ENCODE measurements at places on chromosomes 5 and 9.

- no peak for DNase-seq
These were observed 2.8 kb upstream of the ADAMTS12 start for GRCh38 chr5:33894566-33894965.

- DNase-seq: no peak
These were observed 818.6 kb downstream of the CDH18 start for GRCh38 chr5:19169426-19169825.

- no peak for DNase-seq
These were observed 490.2 kb downstream of the TLE4 start for GRCh38 chr9:80061940-80062339.

DNA sequence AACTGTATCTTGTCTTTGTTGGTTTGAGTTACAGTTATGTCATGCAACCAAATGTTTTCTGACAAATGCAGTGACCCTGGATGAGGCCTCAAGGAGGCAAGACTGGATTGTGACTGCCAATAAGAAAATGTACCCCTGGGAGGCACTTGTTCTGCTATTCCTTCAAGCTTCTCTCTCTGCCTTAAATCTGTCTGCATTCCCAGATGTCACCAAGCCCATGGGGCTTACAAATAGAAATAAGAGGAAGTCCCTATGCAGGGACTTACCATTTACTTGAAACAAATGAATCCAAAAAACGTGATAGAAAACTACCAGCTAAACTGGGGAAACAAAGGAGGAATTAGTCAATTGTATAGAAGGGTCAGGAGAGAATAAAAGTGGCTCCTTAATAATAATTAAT lies 8.2 kb upstream of the PARP8 start:
- no peak for DNase-seq

DNA sequence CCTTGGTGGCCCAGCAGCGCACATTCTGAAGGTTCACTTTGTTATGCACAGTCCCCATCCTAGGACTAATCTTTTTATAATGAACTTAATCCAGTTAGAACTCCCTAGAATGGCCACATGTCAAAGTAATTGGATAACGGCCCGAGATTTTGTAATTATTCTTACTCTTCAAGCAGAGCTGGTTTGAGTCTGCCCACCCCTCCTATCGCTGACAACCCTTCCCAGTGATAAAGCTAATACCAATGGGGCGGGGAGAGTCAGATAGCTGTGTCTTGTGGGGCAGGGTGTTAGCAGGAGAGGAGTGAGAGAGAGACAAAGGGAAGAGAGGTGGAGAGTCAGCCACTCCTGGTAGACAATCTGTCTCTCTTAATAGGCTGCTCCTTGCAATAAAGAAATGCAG lies 356.9 kb downstream of the SLIT3 start:
- no peak for DNase-seq

- peak; percentile 53 for DNase-seq
These were observed 218.2 kb downstream of the MAST4 start for GRCh38 chr5:66814146-66814991.

GRCh38 chr9:112007575-112008240 lies 111.1 kb downstream of the UGCG start:
- no peak for DNase-seq

DNA sequence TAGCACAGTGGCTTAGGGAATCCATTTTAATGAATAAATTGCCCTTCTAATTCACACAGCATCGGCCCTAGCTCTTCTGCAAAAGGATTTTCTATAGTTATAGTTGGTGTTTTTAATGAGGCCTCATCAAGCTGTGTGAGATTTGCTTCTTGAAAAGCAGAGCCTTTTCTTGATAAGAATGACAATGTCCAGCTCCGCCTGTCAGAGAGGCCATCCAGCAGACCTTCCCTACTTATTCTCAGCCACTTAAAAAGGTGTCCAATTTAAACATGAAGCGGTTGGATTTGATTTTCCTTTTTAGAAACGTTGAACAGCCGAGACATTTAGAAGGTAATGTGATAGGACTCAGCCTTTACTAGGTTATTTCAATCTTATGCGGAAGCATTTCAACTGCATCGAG lies 134.4 kb downstream of the ZNF608 start:
- no peak for DNase-seq

GRCh38 chr9:6614489-6614888 lies 31.0 kb downstream of the GLDC start:
- DNase-seq: no peak

GRCh38 chr5:160537116-160537515 lies 115.5 kb downstream of the PTTG1 start:
- no peak for DNase-seq

- DNase-seq: no peak
These were observed 87.5 kb upstream of the RANBP3L start for GRCh38 chr5:36389245-36389644.

DNA sequence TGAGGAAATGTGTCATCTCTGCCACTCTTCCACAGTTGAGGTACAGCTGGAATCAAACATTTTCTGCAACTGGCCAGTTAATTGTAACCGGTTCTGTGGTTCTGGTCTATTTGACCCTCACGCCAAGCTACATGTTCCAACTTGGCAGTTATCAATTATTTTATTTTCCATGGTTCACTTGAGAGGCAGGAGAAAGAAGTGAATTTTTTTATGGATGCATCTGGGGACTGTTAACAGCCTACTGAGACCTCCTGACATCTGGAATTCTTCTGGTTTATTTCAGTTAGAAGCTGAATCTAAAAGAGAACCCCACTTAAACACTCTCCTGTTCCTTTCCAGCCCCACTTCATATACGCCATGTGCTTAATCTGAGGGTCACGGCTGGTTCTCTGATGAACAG lies 372.3 kb downstream of the DNAH5 start:
- no peak for DNase-seq

GRCh38 chr5:83219495-83219894 lies 142.1 kb downstream of the XRCC4 start:
- no peak for DNase-seq

DNA sequence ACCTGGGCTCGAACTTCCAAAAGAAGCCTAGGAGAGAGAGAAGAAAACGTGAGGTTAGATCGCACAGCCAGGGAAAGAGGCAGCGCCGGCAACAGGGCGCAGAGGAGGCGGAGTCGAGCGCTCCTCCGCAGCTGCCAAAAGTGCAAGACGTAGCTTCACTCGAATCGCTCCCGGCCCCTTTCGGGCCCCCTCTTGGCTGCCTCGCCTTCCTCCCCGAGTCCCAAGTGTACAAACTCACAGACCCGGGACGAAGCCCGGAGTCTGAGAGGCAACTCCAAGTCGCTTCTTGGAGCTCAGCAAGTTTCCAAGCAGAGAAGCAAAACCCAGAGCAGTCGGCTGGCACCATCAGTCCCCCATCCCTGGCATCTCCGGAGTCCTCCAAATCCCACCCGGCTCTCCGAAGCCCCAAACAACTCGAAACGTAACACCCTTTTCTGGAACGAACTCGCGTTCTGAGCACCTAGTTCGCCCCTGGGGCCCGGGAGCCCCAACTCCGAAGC lies 1.2 kb downstream of the MIER3 start:
- peak; percentile 77 for DNase-seq

DNA sequence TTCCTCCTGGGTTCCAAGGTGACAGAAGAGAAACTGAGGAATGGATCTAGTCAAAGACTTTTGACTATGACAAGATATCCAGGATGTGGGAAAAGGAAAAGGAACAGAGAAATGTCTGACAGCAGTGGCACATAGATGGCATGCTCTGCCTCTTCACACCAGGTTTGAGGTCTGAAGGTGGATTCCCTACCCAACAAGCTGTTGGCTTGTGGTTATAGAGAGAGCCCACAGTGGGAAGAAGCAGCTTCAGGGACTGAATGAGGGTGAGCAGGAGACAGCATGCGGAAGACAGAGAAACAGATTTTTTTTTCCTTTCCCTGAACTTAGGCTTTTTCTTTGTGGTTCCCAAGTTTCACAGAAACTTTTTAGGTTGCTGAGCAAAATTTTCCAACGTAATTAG lies 20.6 kb downstream of the IFNW1 start:
- DNase-seq: no peak

DNA sequence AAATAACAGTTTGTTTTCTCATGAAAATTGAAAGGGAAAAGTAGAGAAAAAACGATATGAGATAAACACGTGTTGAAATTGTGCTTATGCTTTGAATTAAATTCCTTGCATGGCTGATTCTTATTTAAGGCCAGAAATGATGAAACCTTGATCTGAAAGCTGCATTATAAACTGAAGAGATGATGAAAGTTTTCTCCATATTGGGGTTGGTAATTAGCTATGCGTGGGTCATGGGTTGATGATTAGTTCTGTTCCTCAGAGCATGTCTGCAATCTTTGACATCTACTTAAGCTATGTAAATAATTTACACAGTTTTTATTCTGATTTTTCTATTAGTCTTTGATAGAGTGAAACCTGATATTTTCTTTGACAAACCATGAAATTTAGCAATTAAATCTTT lies 264.1 kb downstream of the CD180 start:
- no peak for DNase-seq

- DNase-seq: no peak
These were observed 73.6 kb downstream of the TLR4 start for GRCh38 chr9:117777823-117778222.

DNA sequence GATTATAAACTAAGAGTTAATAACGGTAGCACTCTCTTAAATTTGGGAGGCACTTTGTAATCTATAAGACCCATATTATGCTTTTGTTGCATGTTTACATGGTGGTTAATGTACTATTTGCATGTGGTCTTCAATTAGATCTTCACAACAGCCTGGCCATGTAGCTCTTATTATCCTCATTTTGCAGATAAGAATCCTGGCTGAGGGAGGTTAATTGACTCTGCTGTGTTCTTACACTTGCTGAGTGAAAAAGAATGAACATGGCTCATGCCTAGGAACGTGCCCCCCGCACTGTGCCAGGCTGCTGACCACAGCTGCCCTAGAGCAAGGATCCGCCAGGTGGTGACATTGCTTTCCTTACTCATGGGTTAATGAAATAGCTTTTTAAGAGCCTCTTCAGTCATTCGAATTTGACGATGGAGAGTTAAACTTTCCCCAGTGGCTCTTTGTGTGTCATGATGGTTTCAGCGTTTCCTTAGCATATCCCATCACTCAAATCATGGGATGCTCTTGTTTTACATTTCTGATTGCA lies 97.9 kb downstream of the CDH6 start:
- DNase-seq: no peak

DNA sequence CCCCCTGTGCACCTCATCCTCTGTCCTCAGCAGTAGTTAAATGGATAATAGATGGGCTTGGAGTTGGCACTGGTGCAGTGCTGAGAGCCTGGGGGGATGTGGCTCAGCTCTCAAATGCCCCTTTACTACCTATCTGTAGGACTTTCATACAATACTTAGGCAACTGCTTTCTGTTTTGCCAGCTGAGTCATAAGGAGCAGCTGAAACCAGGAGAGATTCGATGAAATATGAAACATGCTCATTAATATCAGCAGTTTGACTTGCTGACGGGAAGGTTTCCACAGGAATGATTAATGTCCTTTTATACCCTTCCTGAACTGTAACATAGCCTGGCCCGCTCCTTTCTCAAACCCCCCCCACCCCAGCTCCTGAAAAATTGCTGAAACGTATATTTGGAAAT lies 142.6 kb downstream of the SAXO1 start:
- DNase-seq: peak; percentile 24

- no peak for DNase-seq
These were observed 115.2 kb downstream of the EFNA5 start for GRCh38 chr5:107555425-107556090.

DNA sequence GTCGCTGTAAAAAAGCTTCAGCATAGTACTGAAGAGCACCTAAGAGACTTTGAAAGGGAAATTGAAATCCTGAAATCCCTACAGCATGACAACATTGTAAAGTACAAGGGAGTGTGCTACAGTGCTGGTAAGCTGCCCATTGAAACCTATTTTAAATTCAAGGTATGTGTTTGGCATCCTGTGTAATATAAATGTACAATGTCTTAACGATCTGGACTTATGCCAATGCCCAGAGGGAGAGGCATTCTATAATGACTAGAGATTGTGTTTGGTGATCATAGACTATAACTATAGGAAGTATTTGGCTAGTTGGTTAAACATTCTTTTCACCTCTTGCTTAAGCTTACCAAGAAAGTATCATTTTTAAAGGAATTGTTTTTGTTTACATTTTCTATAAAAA lies 95.7 kb downstream of the INSL6 start:
- no peak for DNase-seq

DNA sequence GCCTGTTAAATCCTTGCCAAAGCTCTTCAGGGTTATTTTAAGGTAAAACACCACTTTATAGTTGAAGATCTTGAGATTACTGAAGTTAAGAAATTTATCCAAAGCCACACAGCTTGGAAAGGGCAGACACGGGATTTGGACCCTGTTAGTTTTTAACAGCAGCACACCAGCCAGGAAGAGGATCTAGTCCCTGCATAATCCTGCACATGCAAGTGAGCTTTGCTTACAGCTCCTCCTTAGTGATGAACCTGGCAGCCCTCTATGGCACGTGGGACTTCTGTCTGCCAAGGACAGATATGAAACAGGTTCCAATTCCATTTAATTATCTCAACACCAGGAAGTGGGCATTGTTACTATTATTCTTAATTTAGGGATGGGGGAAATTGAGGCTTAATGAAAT lies 108.7 kb downstream of the TRIM32 start:
- DNase-seq: no peak

DNA sequence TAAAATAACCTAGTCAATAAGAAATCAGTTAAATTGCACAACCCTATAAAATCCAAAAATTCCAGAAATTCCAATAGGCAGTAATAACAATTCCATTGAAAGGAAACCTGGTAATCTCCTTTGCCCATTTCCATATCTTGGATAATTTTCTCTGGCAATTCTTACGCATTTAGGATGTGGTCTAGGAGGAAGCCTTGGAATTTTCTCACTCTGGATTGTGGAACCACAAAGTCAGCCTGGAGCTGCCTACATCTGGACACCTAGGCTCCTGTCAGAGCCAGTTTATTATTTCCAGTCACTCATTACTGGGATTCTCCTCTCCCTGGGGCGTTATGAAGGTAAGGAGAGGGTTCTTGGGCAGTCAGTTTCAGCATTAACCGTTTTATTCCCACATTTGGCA lies 40.3 kb upstream of the GNE start:
- no peak for DNase-seq

- DNase-seq: no peak
These were observed 2.5 kb upstream of the ISL1 start for GRCh38 chr5:51380603-51381207.

DNA sequence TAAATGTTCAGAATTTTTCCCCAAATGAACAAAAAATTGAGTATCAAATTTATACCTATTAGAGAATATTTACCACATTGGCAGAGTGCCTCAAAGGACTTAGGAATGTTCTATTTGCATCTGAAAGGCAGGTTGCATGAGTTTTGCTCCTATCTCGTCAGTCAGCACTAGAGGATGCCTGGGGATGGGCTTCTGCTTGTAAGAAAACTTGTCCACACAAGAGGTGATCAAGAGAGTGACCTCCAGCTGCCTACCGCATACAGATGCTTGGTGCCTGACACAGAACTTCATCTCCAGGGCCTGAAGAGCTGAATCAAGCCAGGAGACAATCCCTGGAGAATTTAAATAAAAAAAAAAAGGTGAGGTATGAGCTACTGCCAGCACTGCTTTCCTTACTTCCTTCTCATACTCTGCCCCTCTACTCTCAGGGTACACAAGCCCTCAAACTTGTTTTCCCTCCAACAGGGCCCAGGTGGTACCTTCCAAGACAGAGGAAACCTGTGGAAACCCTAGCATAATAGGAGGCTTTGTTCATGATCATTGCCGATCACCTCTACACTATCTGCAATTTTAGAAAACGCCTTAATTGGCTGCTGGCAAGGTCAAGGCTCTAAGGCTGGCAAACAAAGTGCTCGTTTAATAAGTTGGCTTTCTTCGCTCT lies 166.6 kb downstream of the ELAVL2 start:
- DNase-seq: no peak
